ENCODE measurements at places on chromosomes 3 and 15. TPM values are rescaled to one million over a fixed set of nuclear protein-coding genes. Genes with fewer than 3 reads are reported as not detected.

The LRRC31 gene
- total RNA-seq: not detected

The NPRL2 gene
- 16.4 TPM for total RNA-seq

The LZTFL1 gene
- 7.4 TPM for total RNA-seq

The CHRNA7 gene
- 0.60 TPM for total RNA-seq

The TMCO5A gene
- total RNA-seq: not detected

The TMOD2 gene
- 5.1 TPM for total RNA-seq

The LMAN1L gene
- total RNA-seq: 8.1 TPM

The PIK3CA gene
- 19.6 TPM for total RNA-seq

The ABI3BP gene
- 23.6 TPM for total RNA-seq

The RBM5 gene
- 58.4 TPM for total RNA-seq

The RTP1 gene
- total RNA-seq: not detected

The AADACL2 gene
- total RNA-seq: not detected

The SPTSSB gene
- total RNA-seq: 0.25 TPM
